CMK (cell line): ENCODE measurements at places on chromosomes 6 and 20.

DNA sequence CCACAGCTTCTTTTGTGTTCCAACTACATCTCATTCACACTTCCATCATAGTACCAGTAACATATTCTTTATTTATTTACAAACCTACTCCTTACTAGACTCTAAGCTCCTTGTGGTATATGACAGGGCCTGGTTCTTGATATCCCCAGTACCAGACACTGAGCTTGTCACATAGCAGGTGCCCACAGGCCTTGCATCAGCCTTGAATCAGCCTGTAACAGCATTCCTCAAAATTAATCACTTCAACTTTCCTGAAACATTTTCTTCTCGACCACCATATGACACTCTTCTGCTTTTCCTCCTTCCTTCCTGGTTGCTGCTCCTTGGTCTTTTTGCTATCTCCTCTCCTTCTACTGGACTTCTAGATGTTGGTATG, 24.7 kb upstream of the SRPK1 start:
- no peak for DNase-seq

GRCh38 chr20:34531608-34532265, 15.5 kb downstream of the DYNLRB1 start:
- no peak for DNase-seq

DNA sequence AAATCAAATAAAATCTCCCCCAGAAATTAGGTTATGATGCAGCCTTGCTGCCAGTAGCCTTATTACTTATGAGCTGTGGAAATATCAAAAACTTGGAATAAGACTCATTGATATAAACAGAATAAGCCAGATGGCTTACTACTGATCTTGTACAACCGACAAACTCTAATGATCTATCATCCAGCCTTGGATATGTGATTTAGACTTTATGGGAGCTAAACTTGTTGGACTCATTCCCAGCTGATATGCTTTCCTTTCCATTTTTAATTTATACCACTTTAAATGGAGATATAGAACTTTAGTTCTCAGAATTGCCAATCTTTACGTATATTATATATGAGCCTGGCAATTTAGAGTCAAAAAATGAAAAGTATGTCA, 5.0 kb downstream of the UST start:
- DNase-seq: no peak

DNA sequence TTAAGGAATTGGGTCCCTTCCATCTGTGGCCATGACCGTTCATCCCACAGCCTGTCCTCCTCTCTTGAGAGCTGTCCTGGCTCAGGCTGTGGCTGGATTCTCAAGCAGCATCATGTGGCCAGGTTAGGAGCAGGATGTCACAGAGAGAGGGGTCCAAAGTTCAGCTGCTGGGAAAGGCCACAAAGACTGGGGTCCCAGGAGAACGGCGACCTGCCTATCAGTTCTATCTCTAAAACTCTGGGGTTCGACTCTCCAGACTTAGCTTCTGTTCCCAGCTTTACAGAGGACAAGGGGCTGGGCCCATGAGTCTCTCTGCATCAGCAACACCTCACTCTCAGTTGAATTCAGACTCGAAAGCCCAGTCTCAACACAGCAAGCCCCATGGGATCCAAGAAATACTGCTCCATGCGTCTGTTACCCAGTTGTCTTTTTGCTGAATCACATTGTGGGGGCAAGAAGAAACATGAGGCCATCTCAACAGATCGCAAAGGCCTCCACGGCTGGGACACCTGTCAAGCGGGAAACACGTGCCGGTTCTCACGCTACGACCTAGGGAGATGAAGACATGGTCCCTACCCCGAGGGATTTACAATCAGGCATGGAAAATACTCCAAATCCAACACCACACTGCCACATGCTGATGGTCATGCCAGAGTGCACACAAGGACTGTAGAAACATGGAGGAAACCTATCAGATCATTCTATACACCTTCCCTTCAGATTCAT, 95.4 kb downstream of the SLC22A23 start:
- DNase-seq: no peak

DNA sequence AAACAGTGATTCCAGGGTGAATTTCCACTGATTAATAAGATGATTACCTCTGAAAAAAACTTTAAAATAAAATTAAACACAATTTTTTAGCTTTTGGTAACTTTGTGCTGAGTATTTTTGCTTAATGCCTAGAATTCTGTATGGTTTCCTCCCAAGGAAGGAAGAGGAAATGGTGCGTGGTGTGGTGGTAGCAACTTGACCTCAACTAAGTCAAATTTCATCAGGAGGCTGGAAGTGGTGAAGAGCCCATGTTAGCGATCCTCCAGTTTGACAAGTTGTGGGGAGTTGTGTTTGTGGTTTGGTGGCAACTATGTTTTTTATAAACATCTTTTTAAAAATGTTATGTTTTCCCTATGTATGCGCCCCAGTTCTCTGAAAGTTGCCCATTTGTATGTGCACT, 5.0 kb upstream of the RTF2 start:
- DNase-seq: peak; percentile 45

DNA sequence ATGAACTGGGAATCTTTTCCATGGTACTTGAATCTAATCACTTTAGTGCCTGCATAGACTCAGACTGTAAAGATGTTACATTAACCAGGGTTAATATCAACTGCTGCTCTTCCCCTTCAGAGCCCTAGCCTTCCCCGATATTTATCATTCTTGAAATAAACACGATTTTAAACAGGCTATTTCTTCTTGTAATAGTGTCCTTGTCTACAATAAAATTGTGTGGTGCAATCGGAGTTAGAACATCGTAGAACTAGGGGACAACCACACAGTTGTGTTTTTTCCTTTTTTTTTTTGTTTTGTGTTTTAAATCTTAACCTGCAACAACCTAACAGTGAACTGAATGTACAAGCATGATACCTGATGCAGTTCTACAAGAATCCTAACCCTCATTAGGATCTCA, 4.5 kb downstream of the GJA1 start:
- DNase-seq: no peak

- no peak for DNase-seq
These were observed 16.7 kb downstream of the CBFA2T2 start for GRCh38 chr20:33506576-33506975.

GRCh38 chr6:57224769-57225515, 2.8 kb upstream of the RAB23 start:
- no peak for DNase-seq

GRCh38 chr6:74093361-74093760, 397.4 kb downstream of the CD109 start:
- no peak for DNase-seq

DNA sequence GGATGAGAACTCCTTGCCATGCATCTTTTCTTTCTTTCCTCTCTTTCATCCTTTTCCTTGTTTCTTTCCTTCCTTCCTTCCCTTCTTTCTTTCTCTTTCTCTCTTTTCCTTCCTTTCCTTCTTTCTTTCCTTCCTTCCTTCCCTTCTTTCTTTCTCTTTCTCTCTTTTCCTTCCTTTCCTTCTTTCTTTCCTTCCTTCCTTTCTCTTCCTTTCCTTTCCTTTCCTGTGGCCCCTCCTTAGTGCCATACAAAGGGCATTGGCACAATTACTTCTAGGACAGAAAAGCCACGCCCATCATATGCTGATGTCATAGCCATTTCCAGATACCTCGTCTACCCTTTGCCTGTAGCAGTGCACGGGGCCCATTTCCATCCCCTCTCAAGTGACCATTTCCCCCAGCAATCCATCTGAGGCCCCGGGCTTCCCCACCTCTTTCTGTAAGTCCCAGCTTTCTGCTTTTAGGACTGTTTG, 2.2 kb upstream of the CENPB start:
- DNase-seq: no peak

- no peak for DNase-seq
These were observed 3.1 kb upstream of the TFAP2B start for GRCh38 chr6:50815436-50816114.

DNA sequence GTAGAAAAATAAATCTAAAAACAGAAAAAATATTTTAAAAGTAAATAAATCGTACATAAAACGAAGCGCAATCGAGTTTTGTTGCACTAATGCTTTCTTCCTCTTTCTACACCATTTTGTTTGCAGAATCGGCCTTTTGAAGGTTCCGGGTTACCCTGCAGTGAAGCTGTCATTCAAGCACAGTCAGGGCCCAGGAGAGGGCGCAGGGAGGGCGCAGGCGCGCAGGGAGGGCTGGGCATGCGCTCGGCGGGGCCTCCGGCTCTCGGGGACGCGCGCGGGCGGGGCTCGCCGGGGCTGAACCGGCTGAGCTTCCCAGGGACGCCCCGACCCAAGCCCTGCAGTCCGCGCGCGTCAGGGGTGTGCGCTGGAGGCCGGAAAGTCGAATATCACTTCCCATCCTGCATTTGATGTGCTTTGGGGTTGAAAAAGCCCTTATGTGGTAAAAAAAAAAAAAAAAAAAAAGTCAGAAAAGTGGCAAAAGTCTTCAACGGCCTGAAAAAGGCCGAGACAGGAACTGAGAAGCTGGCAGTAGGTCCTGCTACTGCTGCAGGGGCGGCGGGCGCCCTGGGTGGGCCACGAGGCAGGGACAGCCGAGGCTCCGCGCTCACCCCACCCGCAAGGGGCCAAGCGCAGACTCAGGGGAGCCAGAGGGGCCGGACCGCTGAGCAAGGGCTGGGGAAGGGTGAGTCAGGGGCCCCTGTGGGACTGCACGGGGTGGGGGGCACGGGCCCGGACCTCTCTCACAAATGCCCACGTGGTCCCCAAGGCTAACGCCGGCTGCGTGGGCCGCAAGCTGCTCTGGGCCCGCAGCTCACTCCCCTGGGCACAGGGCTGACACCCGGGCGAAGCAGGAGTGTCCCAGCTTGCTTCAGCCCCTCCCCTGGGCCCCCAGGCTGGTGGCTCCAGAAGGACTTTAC, 40.5 kb downstream of the THBS2 start:
- peak; percentile 63 for DNase-seq

- DNase-seq: peak; percentile 12
These were observed 176.7 kb downstream of the BMP7 start for GRCh38 chr20:57089699-57090144.

DNA sequence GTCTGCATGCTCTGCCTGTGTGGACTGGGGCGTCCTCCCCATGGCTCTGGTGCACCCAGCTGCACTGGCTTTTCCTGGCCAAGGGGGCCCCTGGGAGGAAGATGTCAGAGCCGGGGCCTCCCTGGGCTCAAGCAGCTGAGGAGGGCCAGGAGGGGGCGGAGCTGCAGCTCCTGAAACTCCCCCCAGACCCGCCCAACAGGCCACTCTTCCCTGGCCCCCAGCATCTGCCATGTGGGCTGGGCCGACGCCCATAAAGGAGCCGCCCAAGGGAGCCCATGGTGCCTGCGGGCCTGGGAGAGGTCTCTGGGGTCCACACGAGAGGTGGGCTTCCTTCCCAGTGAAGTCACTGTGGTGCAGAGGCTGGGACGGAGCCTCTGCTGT, 4.0 kb downstream of the RBBP8NL start:
- DNase-seq: no peak

DNA sequence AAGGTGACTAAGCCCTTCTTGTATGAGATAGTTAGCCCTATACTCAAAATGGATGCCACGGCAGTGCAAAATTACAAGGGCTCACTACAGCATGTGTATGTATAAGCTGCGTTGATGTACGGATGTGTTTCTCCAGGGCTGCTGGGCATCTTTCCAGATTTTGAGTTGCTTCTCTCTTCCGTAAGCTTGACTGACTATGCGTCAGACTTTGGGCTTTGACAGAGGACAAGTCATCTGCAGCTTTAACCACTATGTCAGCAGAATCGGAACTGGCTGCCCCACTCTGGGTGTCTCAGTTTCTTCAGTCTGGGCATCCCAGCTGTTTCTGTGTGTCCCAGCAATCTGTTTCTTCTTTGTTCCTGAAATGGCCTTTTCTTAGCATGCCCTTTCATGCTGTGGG, 241.6 kb downstream of the BTBD3 start:
- no peak for DNase-seq

- peak; percentile 4 for DNase-seq
These were observed 30.7 kb upstream of the COL10A1 start for GRCh38 chr6:116156405-116157326.

GRCh38 chr6:146337376-146337775, 206.3 kb upstream of the RAB32 start:
- no peak for DNase-seq

DNA sequence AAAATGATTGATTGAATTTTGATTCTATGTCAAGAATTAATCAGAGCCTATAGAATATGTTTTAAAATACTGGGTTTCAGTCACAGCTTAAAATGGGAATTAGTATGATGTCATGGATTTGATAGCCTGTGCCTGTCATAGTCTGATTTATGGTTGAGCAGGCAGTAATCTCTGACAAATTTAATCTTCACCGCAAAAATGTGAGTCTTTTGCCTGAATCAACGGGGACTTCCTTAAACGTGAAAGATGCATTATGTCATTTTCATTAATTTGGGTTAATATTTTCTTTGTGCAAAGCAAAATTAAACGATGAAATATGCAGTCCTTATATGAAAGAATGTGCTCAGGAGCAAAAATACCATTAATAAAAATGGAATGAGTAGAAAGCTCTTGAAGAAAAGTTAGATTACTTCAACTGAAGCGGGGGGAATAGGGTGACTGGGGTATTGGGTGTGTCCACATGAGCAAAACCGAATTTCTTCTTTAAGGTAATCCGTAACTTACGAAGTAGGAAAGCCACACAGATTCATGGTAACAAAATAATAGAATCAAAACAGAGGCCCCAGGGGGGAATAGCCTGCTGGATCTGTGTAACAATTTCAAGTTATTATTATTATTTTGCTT, 339.6 kb upstream of the NOX3 start:
- DNase-seq: no peak

DNA sequence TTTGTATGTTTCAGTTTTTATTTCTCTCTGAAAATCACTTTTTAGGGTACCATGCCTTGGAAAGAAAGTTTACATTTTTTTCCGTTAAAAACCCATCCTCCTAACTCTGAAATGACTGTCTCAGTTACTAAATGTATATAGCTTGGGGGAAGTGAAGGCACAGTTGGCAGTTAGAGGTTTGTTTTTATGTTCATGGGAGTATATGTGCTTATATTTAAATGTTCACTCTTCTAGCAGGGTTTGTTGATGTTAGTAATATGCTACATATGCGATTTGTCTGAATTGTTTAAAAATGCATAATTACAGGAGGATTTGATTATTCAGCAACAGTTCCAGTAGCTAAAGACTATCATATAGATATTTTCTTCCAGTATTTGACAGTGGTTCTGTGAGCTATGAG, 31.1 kb downstream of the CDKAL1 start:
- no peak for DNase-seq

GRCh38 chr6:34057790-34058189, 88.1 kb downstream of the GRM4 start:
- DNase-seq: no peak

GRCh38 chr6:9405369-9405768, 970.0 kb upstream of the SLC35B3 start:
- DNase-seq: no peak
